ENCODE measurements at places on chromosomes 7 and 10.
A peak's percentile ranks its signal among the peaks of the same experiment; 100 is the strongest.

GRCh38 chr10:114281006-114281405 lies 42.0 kb downstream of the VWA2 start:
- no peak for DNase-seq

DNA sequence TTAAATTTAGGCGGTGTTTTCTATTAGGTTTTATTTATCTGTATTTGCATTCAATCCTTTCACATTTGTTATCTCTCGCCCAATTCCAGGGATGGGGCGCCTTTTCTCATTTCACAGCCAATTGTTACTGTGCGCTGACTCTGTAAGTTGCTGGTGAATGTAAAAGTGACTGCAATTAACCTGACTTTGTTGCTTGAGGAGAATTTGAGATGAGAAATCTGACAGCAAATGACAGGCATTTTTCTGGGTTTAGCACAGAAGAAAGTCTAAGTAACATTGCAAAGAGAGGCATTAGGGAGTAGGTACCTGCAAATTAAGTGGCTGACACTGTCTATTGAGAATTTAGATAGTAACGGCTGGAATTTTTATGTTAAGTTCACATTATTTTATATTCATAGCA lies 16.6 kb downstream of the FOXP2 start:
- DNase-seq, result no peak

DNA sequence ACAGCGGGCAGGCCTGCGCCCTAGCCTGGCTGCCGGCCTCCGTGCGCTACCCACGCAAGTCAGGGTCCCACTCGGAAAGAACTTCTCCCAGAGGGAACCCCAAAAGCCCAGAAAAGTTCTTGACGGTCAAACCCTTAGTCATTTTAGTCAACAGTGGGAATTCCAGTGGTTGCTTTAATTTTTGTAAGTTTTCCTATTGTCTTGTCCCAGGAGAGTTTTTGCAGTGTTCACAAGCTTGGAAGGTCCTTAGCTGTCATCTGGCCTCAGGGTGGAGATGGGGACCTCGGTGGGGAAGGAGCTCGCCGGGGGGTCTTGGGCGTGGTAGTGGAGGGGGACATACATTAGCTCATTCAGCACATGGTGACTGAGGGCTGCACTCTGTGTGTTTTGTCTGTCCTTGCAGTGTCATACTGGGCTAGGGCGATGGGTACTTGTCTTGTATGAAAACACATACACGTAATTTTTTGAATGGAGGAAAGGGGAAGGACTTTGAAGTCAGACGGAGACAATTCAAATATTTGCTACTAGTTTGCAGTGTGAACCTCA lies 736 bp downstream of the MINDY4 start:
- DNase-seq, result no peak

DNA sequence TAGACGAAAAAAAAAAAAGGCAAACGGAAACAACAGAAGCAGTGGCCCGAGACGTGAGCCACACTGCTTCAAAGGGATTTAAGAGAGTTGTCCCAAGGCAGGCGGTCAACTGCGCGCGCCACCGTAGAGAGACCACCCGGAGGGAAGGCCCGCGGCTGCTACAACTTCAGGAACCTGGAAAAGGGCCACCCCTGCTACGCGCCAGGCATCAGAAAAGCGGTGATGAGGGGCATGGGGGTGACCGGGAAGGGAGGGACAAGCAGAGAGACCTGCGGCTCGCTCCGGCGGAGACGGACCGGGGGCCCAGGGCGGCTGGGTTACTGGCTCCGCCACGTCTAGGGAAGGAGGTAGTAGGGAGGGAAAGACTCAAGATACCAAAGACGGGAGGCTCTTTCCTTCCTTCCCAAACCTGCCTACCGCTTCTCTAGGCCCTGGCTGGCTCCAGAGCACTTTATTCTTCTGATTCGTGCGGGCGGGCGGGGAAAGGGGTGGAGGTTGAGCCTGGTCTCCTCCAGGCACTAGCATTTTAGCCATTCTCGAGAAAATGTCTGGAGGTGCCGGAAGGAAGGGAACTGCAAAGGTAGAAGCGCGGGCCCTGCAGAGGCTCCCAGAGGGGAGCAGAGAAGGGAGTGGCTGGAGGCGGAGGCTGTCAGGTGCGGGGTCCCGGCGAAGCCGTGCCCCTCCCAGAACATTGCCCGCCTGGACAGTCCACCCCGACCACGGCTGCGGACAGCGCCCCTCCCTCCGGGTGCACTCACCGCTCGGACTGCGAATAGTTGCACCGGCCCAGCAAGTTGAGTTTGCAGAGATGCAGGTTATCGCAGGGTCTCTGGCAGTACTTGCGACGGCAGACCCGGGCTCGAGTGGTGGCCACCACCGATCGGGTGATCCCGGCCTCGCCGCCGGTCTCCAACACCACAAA lies 993 bp downstream of the ZC3HAV1 start:
- DNase-seq, result peak; percentile 19

DNA sequence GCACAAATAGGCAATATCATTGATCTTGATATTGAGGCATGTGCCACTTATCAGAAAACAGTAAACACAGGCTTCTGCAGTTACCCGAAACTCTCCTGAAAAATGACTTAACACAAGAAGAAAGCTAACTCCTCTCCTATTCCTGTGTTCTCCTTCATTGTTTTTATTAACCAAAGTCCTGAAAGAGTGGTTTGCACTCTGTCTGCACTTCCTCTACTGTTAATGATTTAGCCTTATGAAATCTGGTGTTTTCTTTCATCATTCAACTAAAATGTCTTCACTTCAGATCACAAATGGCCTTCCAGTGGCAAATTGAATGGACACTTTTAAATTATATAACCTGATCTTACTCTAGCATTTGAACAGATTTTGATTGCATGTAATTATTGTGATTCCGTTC lies 630.6 kb upstream of the PHF14 start:
- DNase-seq, result no peak

GRCh38 chr10:50600286-50600685 lies 23.5 kb downstream of the SGMS1 start:
- DNase-seq, result no peak

DNA sequence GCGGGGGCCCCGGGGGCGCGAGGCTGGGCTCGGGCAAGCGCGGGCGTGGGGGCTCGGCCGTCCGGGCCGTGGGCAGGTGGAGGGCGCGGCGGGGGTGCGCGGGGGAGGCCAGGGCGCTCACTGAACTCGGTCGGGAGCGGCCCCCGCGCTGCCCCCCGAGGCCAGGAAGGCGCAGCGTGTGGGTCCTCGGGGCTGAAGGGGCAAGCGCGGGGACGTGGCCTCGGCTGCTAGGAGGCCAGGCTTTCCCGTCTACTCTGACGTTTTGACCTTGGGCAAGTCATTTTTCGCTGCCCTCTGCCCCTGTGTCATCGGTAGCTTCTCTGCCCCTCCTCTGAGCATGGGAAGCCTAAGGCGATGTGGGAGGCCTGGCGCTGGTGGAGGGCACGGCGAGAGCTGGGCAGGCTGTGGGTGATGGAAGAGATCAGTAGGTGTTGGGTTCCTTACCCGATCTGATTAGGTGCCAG lies 441 bp downstream of the FBH1 start:
- DNase-seq, result no peak

GRCh38 chr10:76576276-76576962 lies 1061.2 kb downstream of the KCNMA1 start:
- DNase-seq, result no peak
